ENCODE measurements at places on chromosomes 11 and 22.
A peak's percentile ranks its signal among the peaks of the same experiment; 100 is the strongest.

- DNase-seq = no peak
Observed at GRCh38 chr11:83648610-83649527, 362.7 kb upstream of the CCDC90B start.

DNA sequence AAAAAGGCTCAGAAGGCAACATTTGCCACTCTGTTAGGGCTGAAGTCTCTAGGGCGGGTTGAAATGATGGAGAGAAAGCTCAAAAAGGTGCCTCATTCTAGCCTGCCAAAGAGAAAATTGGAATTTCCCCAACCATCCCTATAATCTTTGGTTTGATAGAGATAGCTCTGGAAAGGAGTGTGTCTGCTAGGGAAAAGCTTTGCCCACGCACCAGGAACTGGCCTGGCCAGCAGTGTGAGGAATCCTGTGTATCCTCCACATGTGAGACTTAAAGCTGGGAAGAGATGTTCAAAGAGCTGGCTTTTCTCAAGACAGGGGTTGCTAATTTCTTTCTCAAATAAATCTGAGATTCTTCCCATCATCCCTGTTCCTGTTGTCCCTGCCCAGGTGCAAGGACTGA is 193.7 kb downstream of the OPCML start:
- no peak for DNase-seq

DNA sequence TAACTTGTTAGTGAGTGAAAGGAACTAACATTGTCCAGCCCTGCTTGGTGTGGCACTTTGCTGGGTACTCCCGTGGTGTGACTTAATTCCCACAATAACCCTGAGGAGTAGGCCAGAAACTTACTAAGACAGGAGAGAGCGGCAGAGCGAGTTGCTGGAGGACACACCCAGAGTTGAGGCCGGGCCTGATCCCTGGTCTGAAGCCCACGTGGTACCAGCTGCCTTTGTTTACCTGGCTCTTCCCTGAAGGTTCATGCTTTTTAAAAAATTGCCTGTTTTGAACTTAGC is 594 bp downstream of the MPST start:
- DNase-seq = no peak

DNA sequence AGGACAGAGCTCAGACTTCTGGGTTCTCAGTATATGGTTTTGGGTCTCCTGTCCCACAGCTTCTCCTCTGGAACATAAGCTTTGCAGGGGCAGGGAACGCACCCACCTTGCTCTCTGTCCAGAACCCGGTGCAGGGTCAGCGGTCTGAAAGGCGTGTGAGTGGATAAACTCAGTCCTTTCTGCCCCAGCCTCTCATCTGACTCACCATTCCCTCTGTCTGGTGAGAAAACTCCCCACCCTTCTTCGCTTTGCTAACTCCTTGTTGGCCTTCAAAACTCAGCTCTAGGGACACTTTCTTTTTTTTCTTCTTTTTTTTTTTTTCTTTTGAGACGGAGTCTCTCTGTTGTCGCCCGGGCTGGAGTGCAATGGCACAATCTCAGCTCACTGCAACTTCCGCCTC is 68.9 kb upstream of the NUP50 start:
- DNase-seq = no peak

DNA sequence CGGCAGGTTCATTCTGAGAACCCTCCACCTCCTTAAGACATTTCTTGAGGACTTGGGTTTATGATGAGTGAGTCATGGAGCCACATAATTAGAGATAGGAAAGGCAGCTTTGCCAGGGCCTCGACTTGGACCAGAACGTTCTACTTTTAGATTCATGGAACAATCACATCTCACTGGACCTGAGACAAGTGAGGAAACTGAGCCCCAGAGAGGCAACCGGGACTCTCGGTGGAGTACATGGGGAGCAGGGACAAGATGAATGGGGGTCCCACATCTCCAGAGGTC is 59.5 kb downstream of the LINC01488 start:
- DNase-seq = no peak

- no peak for DNase-seq
Observed at GRCh38 chr22:27574002-27574366, 227.6 kb downstream of the MN1 start.

- DNase-seq = no peak
Observed at GRCh38 chr11:63919267-63920125, 2.5 kb upstream of the RCOR2 start.

- DNase-seq = no peak
Observed at GRCh38 chr11:62398011-62398994, 20.5 kb upstream of the SCGB1A1 start.

DNA sequence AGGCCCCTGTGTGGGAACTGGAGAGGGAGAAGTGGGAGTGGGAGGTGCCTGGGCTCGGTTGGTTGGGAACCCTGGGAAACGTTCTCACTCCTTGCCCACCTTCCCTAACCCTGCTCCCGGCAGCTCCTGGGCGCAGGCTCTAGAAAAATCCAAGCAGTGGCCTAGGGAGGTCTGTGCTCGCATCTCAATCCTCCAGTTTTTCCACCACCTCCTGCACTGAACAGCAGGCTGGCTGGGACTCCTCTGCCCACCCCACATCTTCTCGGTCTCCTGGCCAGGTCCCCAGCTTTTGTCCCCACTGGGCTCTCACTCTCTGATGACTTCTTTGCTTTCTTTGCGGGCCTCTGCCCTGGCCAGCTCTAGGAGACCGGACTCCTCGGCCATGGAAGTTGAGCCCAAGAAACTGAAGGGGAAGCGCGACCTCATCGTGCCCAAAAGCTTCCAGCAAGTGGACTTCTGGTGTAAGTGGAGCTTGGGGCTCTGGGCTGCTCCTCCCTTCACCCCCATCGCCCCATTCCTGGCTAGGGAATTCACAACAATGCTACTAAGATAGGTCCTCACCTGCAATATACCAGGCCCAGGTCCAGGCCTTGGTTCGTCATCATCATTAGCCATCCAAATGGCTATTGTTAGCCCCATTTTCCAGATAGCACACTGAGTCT is 35.6 kb downstream of the PRDM11 start:
- DNase-seq = no peak

DNA sequence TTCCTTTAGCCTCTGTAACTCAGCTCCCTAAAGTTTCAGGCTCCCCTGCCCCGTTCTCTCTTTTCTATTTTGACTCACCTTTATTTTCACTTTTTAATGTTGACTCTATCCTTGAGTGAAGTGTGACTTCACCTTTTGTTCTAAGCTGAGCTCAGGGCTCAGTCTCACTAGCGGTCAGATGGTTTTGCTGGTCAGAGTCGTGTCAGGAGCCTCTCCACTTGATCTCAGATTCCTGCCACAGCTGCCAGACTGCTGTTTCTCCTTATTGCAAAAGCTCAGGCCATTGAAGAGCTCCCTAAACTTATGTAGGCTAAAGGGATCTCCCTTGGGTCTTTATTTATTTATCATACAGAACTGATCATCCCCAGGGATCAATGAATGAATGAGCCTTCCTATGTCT is 13.7 kb upstream of the POU2AF2 start:
- DNase-seq = no peak

DNA sequence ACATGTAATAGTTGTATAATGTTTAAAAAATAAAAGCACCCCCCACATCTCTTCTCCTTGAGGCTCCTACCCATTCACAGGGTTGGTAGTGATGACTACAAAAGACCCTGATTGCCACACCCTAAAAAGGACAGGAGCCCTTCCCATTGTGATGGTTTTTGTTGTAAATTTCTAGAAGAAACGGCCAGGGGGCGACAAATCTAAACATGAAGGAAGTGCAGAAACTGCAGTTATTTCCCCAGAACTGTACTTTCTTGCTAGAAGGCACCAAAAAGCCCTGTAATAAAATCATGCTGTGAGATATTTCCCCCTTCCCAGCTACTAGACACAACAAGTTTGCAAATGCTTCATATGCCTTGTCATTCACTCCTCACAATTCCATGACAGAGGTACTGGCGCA is 10.8 kb downstream of the PRR5L start:
- no peak for DNase-seq

- no peak for DNase-seq
Observed at GRCh38 chr22:36452250-36452977, 29.0 kb downstream of the TXN2 start.

DNA sequence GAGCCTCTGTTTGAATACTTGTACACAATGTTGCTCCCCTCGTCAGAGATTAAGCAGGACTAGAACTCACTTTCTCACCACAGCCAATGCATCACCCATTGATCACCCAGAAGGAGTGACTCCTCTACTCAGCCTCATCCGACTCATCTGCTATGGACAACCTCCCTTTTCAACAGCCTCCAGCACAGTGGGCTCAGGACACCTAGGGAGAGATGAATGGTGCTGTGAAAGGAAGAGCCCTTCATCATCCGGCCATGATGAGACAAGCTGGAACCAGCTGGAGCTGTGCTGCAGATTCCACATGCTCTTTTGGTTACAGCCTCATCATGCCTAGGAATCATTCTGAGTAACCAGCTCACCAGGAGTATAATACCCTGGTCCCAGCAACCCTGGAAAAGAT is 15.5 kb downstream of the C11orf91 start:
- no peak for DNase-seq

- DNase-seq = no peak
Observed at GRCh38 chr11:62390722-62391121, 28.1 kb upstream of the SCGB1A1 start.

DNA sequence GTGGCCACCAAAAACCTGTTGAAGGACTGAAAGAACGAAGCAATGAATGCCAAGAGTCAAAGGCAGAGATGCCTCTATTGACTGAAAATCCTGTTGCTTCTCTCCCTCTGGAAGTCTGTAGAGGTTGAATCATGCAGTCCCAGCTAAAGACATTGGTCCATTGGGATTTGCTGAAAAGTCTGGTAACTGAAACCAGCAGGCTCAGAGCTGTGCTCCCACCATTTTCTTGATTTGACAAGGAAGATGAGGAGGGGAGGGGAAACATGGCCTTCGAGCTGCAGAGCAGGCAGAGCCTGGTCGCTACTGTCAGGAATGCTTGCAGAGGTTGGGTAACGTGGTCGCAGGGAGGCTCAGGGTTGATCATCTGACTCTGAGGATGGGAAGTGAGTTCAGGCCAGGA is 72.8 kb upstream of the CSNK2A3 start:
- DNase-seq = no peak

DNA sequence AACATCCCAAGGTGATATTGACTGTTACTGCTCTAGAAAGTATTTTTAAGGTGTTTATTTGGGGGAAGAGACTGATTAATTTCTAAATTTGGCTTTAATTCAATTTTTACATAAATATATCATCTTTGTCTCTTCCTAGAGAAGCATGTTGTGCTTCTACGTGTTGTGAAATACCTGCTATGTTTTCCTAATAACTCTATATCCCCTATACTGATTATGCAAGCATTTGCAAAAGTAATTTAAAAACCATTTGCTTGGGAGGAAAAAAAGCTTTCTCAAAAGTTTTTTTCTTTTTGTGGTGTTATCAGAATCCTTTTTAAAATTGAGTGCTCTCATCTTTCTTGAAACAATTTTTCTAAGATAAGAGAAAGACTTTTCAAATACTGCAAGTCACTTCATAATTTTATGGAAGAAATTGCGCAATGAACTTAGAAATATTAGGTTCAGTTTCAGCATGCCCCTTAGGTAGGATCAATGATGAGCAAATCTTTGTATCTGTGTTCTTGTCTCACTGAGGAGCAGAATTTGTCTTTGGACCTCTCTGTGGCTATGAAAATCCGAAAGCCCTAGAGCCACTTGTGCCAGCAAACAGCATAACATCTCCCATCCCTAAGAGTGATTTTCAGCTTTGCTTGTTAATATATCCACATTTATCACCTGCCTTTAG is 7.4 kb upstream of the BLID start:
- DNase-seq = no peak

GRCh38 chr11:110492321-110492685 is 62.6 kb downstream of the FDX1 start:
- no peak for DNase-seq

DNA sequence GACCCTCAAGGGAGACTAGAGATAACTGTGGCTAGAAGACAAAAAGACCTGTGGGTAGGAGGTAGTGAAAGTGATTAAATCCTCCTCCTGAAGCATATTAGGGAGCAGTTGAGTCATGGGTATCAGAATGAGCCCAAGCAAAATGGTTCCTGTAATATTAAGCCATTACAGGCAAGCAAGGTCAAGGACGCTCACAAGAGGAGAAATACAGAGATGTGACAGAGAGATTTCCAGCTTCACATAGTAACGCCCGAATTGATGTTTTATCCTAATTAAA is 77.7 kb downstream of the FAM76B start:
- DNase-seq = no peak

DNA sequence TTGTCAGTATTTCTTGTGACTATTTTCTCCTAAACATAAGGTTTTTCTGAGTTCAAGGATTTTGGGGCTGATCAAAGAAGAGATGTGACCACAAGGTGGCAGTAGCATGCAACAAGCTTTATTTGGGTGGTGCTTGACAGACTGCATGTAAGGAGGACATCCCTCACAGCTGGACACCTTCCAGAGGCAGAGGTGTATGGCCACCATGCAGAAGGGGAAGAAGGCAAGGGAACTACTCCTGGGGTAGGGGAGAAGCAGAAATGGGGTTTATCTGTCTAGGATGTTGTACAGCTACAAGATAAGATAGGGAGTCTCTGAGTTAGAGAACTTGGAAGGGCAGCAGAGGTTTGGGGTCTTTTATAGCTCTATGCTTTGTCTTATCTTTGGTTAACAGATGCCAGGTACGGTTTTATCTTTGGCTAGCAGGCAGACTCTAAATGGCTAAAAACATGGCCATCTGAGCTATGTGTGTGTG is 5.1 kb upstream of the BIRC2 start:
- DNase-seq = peak; percentile 49

All from NCI-H187 (cell line).